ENCODE measurements at places on chromosomes 2 and 18. TPM values are rescaled to one million over a fixed set of nuclear protein-coding genes. Genes with fewer than 3 reads are reported as not detected.

SLC38A11 gene
- not detected for total RNA-seq

PTMA gene
- 2,162 TPM for total RNA-seq

ALLC gene
- total RNA-seq, result not detected

DSG1 gene
- not detected for total RNA-seq

CPLX4 gene
- total RNA-seq, result not detected

ARHGEF4 gene
- 2.6 TPM for total RNA-seq

CNDP1 gene
- not detected for total RNA-seq

G6PC2 gene
- not detected for total RNA-seq

ACMSD gene
- not detected for total RNA-seq

CD8B2 gene
- not detected for total RNA-seq

DPP4 gene
- total RNA-seq, result 11.9 TPM

LINC00305 gene
- not detected for total RNA-seq

ARHGAP15 gene
- 85.7 TPM for total RNA-seq

GALNT5 gene
- total RNA-seq, result not detected

IL18RAP gene
- total RNA-seq, result 15.1 TPM

RAB6C gene
- not detected for total RNA-seq

UPP2 gene
- not detected for total RNA-seq

TWIST2 gene
- not detected for total RNA-seq

DTNA gene
- 0.27 TPM for total RNA-seq

RTP5 gene
- total RNA-seq, result not detected

LHCGR gene
- total RNA-seq, result not detected

RAB31 gene
- total RNA-seq, result 0.38 TPM

FLACC1 gene
- 0.84 TPM for total RNA-seq

ARHGAP28 gene
- total RNA-seq, result not detected

ACYP2 gene
- total RNA-seq, result 7.3 TPM

CYRIA gene
- 1.2 TPM for total RNA-seq

IL1RL1 gene
- 0.43 TPM for total RNA-seq

SH3RF3 gene
- total RNA-seq, result 1.8 TPM

ITPRIPL1 gene
- total RNA-seq, result 13.3 TPM

MYO7B gene
- total RNA-seq, result 0.41 TPM

HSBP1L1 gene
- total RNA-seq, result 14.8 TPM

EFR3B gene
- total RNA-seq, result 0.42 TPM

IL18R1 gene
- total RNA-seq, result 18.4 TPM

STAT1 gene
- total RNA-seq, result 402 TPM

GALNT14 gene
- 1.1 TPM for total RNA-seq

DCDC2C gene
- total RNA-seq, result not detected

PHLPP1 gene
- 6.5 TPM for total RNA-seq

PLCL1 gene
- 3.3 TPM for total RNA-seq

SCYGR4 gene
- not detected for total RNA-seq

BMP10 gene
- total RNA-seq, result not detected

All from activated naive CD4-positive, alpha-beta T cell treated with anti-CD3 and anti-CD28 coated beads for 36 hours (primary cell).